Activated T-helper 1 cell treated with anti-CD3 and anti-CD28 coated beads, Interleukin-12 subunit alpha, Interleukin-12 subunit beta, Interleukin-2, Interleukin-4 antibody, amounts not matched to agents 30 ng/mL and 10 ng/mL and 1 ng/mL, durations not matched to agents 14 hours and 24 hours and 36 hours (primary cell): ENCODE measurements at places on chromosomes 5 and 9.

DNA sequence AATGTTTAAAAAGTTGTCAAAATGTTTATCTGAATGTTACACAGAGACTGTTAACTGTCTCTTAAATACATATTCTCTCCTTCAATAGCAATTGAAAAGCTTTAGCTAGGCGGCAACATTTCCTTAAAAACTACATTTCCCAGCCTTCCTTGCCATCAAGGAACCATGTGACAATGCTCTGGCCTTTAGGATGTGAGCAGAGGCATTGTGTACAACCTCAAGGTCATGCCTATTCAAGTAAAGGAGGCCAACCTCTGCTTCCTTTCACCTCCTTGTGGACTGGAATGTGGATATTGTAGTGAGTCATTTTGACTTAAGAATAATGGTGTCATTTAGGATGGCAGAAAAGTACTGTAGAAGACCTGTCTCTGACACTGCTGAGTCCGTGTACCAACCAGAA is 23.7 kb upstream of the MROH2B start:
- no peak overlapping the region for H3K27ac ChIP-seq
- no peak for DNase-seq
- H3K4me1 ChIP-seq, result no peaks in the 10 kb centered on the region
- no peak overlapping the region for H3K4me3 ChIP-seq
- H3K27me3 ChIP-seq, result no peaks in the 10 kb centered on the region
- H3K36me3 ChIP-seq, result no peaks in the 10 kb centered on the region

GRCh38 chr9:31323726-31324444 is 1060.6 kb upstream of the ACO1 start:
- H3K4me1 ChIP-seq, result peaks cover 9% of the 10 kb centered on the region
- peak overlapping the region; percentile 57 for H3K27ac ChIP-seq
- no peak for DNase-seq
- no peaks in the 10 kb centered on the region for H3K27me3 ChIP-seq
- no peak overlapping the region for H3K4me3 ChIP-seq
- no peaks in the 10 kb centered on the region for H3K36me3 ChIP-seq

- peaks cover 15% of the 10 kb centered on the region for H3K4me1 ChIP-seq
- H3K27ac ChIP-seq, result no peak overlapping the region
- no peak for DNase-seq
- H3K36me3 ChIP-seq, result peaks cover 25% of the 10 kb centered on the region
Observed at GRCh38 chr5:81121836-81122630, 111.1 kb upstream of the CKMT2 start.

DNA sequence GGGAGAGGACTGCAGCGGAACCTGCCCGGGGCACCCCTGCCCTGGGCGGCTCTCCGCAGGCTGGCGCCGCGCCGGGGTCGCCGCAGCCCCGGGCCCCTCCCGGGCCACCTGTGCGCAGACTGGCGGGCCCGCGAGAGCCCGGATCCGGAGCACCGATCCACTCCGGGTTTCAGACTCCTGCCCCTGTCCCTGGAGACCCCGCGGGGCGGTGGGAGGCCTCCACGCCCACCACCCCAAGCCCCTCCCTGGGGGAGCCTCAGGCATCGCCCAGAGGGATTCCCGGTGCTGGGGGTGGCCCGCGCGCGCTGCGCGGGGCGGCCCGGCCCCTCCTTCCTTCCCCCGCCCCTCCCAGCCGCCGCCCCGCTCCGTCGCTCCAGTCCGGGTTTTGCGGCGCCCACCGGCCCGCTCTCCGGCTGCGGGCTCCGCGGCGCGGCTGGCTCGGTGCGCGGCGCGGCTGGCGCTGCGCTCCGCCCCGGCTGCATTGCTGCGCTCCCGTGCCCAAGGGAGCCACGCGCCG is at the start of gene UNC5A:
Gene UNC5A, plus strand, starts transcription at position 479 of the 517 bp plus-strand sequence. CDS start 192 bp downstream, outside the sequence.
- no peak within 1 kb of the TSS for H3K27ac ChIP-seq
- peaks cover 55% of the 10 kb centered on the region for H3K27me3 ChIP-seq

DNA sequence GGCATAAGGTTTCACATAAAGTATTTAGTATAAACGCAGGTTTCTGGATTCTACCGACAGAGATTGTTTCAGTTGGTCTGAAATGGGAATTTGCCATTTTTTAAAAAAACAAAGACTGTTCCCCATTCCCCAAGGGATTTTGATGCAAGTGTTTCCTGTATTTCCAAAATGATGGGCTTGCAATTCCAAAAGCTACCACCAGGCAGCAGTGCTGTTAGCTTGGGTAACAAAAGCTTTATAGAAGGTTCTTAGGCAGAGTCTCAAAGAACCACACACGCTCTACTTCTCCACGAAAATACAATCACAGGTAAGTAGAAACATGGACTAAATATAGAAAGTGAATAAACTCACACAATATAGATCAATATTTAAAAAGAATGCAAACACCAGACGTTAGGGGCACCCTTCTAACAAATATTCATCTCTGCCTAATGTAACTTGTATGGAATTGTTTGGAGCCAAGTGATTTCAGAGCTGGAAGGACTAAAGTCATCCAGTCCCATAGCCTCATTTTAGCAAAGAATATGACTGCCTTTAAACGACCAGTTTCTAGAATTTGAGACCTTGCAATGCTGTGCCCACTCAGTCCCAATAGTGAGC is 154.3 kb downstream of the SPOCK1 start:
- no peak overlapping the region for H3K27ac ChIP-seq
- no peak for DNase-seq

DNA sequence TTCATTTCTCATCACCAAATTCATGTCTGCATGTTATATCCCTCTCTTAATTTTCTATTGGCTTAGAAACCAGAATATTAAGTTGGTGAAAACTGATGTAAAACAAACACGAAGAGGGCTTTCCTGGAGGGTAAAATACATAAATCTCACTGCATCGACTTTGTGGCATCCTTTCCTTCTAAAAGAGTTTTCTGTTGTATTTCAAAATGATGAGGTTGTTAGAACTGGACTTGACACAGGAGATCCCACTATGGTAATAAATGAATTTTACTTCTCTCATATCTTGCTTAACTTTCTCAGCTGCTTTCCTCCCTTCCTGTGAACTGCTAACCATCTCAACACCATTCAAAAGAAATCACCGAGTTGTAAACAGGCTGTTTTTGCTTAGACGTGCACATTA is 162.0 kb upstream of the TRPC7 start:
- no peaks in the 10 kb centered on the region for H3K4me1 ChIP-seq
- H3K4me3 ChIP-seq, result no peak overlapping the region
- no peak for DNase-seq
- no peaks in the 10 kb centered on the region for H3K36me3 ChIP-seq
- no peak overlapping the region for H3K27ac ChIP-seq

DNA sequence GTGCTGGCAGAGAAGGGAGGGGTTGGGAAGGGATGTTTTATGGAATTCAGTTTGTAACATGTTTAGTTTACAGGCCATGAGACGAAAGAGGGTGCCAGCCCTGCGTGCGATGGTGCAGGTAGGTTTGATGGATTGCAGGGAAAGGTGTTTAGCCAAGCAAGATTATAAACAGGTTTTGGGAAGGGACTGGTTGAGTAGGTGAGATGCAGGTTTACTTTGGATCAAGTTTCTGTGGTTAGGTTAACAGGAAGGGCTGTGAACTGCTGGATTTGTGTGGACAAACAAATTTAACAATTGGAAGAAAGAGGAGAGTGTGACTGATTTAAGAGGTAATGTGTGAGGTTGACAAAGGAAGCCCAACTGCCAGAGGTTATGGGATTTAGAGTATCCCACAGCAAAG is 32.6 kb upstream of the GPX3 start:
- no peak overlapping the region for H3K27ac ChIP-seq
- no peaks in the 10 kb centered on the region for H3K36me3 ChIP-seq

- H3K27me3 ChIP-seq, result peaks cover 20% of the 10 kb centered on the region
- H3K27ac ChIP-seq, result no peak overlapping the region
- no peaks in the 10 kb centered on the region for H3K4me1 ChIP-seq
- H3K36me3 ChIP-seq, result no peaks in the 10 kb centered on the region
Observed at GRCh38 chr5:133754575-133755169, 142.3 kb upstream of the FSTL4 start.

DNA sequence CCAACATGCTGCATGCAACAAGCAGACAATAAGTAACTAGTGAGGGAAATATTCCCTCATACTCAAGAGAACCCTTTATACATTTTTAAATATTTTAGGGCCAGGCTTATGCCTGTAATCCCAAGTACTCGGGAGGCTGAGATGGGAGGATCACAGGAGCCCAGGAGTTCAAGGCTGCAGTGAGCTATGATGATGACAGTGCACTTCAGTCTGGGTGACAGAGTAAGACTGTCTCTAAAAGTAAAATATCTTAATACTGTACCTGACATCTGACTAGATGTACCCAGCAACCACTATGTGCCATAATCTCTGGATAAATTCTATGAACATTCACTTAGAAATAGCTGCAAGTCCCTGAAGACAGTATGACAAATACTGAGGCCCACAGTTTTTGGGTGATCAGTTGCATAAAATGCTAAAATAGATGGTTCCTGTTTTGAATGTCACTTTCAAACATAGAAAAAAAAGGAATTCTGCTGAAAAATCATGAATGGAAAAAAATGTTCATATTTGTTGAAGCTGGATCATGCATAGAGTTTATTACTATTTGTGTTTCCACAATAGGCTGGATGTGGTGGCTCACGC is 2.0 kb upstream of the C5orf15 start:
- peaks cover 32% of the 10 kb centered on the region for H3K36me3 ChIP-seq
- DNase-seq, result no peak
- H3K4me1 ChIP-seq, result peaks cover 37% of the 10 kb centered on the region
- peak overlapping the region; percentile 69 for H3K27ac ChIP-seq
- no peaks in the 10 kb centered on the region for H3K27me3 ChIP-seq

DNA sequence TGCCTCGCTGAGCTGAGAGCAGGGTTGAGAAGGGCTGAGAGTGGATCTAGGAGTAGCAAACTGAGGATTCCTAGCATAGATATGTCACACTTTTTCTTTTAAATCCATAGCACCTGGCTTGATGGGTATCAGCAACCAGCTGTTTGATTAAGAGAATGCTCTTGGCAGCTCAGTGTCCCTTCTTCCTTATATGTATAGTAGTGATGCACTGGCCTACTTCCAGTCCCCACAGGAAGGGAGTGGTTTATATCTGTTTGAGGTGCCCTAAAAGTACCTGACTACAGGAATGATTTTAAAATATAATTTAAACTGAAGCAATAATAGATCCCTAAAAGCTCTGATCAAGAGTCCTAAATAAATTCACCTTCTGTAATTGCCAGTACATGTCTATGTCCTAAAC is 546.8 kb upstream of the ZNF608 start:
- no peak overlapping the region for H3K27ac ChIP-seq
- no peak overlapping the region for H3K4me3 ChIP-seq
- no peaks in the 10 kb centered on the region for H3K27me3 ChIP-seq
- no peak for DNase-seq

GRCh38 chr5:76688836-76689235 is 27.1 kb upstream of the F2R start:
- peaks cover 33% of the 10 kb centered on the region for H3K4me1 ChIP-seq
- DNase-seq, result no peak
- peaks cover 47% of the 10 kb centered on the region for H3K36me3 ChIP-seq
- no peaks in the 10 kb centered on the region for H3K27me3 ChIP-seq
- no peak overlapping the region for H3K4me3 ChIP-seq
- H3K27ac ChIP-seq, result no peak overlapping the region

- H3K27ac ChIP-seq, result peak overlapping the region; percentile 44
- DNase-seq, result no peak
- H3K36me3 ChIP-seq, result peaks cover 81% of the 10 kb centered on the region
- no peaks in the 10 kb centered on the region for H3K27me3 ChIP-seq
- H3K4me3 ChIP-seq, result no peak overlapping the region
Observed at GRCh38 chr9:137757613-137758029, 120.0 kb upstream of the CACNA1B start.

DNA sequence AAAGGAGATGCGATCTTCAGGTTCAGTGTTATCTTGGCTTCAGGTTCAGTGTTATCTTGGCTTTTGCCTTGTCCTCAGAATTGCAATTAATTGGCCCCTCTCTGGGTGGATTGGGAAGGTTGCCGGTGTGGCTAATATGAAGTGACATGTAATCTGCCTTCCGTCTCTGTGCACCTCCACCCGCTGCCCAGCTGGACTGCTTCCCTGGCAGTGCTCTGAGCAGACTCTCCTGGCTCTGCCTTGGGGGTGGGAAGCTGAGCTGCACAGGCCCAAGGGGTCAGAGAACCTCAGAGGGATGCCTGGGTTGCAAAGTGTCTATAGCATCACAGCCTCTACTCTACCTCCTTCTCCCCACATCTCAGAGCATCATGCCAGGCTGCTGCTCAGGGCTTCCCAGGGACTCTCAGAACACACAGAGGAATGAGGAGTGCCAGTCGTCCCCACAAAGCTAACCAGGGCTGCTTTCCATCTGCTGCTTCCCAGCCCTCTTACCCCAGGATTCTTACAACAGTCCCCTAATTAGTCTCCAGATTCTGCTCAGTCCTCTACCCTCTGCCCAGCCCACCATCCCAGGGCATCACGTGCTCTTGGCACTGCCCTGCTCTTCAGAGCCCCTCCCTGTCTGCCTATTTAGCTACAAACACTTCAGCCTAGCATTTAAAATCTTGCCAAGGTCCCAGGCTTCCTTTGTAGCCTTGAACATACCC is 54.4 kb upstream of the AFAP1L1 start:
- DNase-seq, result no peak
- H3K27me3 ChIP-seq, result peaks cover 7% of the 10 kb centered on the region
- H3K4me1 ChIP-seq, result no peaks in the 10 kb centered on the region
- no peak overlapping the region for H3K4me3 ChIP-seq
- no peaks in the 10 kb centered on the region for H3K36me3 ChIP-seq

- H3K4me3 ChIP-seq, result no peak overlapping the region
- H3K27ac ChIP-seq, result no peak overlapping the region
- peaks cover 3% of the 10 kb centered on the region for H3K27me3 ChIP-seq
- no peaks in the 10 kb centered on the region for H3K4me1 ChIP-seq
Observed at GRCh38 chr9:83596899-83597504, 25.9 kb upstream of the IDNK start.

DNA sequence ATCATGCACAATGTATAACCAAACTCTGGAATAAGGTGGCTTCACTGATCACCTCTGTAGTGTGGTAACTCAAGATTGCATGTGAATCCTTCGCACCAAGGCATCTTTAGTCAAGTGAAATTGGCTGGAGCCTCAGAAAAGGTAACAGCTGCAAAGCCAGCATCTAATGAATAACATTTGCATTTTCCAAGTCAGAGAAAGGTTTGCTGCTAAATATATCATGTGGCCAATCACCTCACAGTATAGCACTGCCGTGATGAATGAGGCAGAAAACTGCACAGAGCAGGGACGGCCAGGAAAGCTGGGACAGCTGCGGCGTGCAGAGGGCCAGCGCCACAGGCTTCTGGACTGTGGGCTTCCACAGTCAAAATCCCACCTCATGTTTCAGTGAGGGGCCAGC is 18.5 kb downstream of the MRPS27 start:
- no peak overlapping the region for H3K27ac ChIP-seq
- H3K4me1 ChIP-seq, result peaks cover 42% of the 10 kb centered on the region
- no peak overlapping the region for H3K4me3 ChIP-seq

DNA sequence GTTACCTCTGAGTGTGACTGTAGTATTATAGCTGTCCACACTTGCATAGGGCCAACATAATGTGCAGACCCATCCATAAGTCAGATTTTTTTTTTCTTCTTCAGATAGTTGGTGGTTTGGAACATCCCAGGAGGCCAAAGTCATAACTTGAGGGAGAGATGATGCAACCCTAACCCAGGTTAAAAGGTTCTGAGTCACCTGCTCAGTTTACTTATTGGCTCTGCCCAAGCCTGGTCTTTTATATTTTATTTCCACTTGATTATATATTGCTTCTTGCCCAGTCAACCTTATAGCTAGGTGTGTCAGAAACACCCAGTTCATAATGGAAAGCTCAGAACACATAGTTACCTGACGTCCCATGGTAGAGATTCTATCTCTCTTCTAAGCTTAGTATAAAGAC is 113.1 kb upstream of the PCSK1 start:
- peaks cover 20% of the 10 kb centered on the region for H3K27me3 ChIP-seq
- H3K27ac ChIP-seq, result no peak overlapping the region
- no peak overlapping the region for H3K4me3 ChIP-seq
- H3K4me1 ChIP-seq, result no peaks in the 10 kb centered on the region
- no peak for DNase-seq
